ENCODE measurements at places on chromosomes 3 and 15.

DNA sequence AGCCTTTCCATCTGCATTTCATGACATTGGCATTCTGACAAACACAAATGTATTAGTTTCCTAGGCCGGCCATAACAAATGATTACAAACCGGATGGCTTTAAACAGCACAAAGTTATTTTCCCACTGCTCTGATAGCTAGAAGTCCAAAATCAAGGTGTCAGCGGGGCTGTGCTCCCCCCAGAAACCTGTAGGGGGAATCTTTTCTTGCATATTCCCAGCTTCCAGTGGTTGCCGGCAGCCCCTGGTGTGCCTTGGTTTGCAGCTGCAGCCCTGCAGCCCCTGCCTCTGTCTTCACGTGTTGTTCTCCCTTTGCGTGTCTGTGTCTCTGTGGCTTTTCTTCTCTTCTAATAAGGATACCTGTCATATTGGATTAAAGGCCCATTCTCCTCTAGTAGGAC, 79.0 kb upstream of the CDV3 start:
- DNase-seq, result no peak

DNA sequence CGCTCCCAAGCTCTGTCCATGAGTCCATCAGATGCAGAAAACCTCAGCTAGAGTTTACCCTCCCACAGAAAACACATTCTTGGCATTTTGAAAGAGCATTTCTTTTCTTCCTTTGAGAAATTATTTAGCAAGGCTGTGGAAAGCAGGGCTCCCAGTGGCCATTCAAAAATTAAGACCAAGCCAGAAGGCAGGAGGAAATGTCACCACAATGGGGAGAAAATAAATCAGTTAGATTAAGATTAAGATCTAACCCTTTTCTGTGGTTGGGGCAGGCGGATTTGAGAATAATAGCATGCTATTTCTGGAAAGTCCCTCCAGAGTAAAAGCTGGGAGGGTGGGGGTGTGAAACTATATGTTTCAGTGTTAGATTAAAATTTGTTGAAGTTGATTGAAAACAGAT, 20.2 kb downstream of the LRIG1 start:
- no peak for DNase-seq

DNA sequence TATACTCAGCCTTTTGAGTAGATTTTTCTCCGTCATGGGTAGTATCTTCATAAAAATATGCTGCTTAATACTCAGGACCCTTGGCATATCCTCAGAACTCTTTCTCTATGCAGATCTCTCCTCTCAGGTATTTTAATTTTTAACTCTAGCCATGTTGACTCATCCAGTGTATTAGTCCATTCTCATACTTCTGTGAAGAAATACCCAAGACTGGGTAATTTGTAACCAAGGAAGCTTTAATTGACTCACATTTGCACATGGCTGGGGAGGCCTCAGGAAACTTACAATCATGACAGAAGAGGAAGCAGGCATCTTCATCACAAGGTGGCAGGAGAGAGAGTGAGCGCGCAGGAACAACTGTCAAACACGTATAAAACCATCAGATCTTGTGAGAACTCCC, 129.3 kb upstream of the CD96 start:
- DNase-seq, result no peak

GRCh38 chr3:82087958-82088357, 326.5 kb upstream of the GBE1 start:
- no peak for DNase-seq

DNA sequence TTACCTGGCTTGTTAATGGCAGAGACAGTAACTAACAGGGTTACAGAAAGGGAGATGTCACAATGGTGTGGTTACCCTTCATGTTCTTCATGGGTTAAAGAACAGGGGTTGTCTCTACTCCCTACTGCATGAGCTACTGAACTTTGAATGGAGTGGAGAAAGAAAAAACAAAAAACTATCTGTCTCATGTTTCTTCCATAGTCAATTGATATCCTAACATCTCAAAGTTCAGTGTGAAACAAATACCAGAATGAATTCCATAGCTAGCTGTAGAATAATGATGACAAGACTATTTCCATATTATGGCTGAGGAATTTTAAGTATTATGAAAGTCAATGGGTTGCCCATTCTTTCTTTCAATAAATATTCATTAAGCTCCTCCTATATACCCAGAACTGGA, 161.3 kb upstream of the LPP start:
- no peak for DNase-seq

GRCh38 chr3:8455526-8456411, 45.9 kb upstream of the LMCD1 start:
- no peak for DNase-seq

DNA sequence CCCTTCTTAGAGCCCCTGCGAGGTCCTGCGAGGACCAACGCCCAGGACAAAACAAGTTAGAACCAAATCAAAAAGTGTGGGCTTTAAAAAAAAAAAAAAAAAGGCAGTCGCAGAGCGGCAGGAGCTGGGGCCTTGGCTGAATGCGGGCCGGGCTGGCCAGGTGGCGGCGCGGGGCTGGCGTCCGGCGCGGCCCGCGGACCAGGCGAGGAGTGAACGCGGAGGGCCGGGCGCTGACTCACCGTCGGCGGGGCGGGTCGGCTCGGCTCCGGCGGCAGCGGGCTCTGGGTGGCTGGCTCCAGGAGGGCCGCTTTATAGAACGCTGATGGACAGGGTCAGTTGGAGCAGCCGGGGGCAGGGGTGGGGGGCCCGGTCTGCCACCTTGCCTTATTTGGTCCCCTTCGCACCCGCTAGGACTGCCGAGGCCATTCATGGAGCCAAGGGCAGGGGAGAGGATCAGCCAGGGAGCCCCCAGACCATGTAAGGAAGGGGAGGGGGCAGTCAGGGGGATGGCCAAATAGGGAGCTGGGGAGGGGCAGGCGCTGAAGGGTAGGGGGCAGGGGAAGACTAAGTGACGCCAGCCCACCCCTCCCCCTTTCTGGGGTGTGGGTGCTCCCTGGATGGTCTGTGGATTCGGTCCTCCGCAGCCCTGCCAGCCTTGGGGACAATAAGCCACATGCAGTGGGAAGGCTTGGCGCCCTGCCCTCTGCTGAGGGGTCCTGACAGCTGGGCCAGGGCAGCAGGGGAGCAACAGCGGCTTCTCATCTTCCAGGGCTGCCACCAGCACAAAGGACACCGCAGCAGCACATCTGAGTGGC, at the start of gene ACTC1:
Gene ACTC1 (minus strand): TSS at position 283 of the 815 bp plus-strand sequence. CDS start 741 bp downstream, outside the sequence.
- DNase-seq, result no peak

GRCh38 chr3:88403319-88403718, 253.6 kb downstream of the C3orf38 start:
- DNase-seq, result no peak

DNA sequence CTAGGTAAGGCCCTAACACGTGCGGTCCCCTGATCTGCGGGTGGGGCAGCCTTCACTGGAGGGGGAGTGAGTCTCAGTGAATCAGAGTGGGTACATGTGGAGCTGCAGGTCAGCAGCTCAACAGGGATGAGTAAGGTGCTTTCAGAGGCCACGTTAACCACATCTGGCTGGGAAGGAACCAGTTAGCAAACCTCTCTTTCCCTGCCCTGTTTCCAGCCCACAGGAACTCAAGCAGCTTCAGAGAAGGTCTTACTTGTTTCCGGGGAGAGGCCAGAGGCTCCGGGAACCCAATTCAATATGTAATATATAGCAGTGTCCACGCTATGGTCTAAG, 175.3 kb downstream of the XXYLT1 start:
- DNase-seq, result no peak

DNA sequence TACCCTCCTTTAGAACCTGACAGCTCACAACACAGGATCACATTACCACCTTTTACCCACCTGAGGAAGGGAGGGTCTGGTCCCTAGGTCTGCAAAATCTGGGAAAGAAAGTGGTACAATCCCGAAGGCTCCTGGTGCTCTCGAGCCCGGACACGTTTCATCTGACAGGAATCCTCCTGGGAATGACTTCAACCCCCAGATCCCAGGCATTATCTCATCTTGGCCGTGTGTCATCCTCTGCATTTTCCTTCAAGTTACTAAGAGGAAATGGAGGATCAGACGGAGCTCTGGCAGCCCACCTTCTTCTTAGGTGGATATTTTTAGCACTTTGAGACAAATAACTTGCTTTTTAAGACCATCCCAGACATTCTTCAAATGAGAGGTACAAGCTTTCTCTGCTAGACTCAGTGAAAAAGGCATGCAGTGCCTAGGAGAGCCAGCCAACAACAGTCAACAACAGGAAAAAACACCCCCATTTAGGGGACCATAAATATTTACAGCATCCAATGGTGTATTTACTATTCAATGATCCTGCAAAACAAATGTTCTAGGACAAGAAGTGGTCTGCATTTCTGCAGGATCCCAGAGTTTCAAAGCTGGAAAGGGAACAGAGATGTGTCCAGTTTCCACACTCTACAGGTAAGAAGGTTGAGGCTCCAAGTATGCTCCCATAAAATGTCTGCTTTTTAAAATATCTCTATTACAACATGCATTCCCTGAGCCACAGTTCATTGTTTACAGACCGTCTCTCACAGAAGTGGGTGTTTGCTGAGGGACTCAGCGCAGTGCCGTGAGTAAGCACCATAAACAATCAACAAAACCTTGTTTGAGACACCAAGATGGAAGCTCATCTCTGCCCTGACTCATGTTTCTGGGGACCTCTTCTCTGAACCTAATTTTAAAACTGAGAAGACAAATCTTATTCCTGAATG, 38.3 kb upstream of the ARHGEF3 start:
- no peak for DNase-seq

GRCh38 chr3:146187334-146187950, 26.5 kb upstream of the PLOD2 start:
- DNase-seq, result no peak

DNA sequence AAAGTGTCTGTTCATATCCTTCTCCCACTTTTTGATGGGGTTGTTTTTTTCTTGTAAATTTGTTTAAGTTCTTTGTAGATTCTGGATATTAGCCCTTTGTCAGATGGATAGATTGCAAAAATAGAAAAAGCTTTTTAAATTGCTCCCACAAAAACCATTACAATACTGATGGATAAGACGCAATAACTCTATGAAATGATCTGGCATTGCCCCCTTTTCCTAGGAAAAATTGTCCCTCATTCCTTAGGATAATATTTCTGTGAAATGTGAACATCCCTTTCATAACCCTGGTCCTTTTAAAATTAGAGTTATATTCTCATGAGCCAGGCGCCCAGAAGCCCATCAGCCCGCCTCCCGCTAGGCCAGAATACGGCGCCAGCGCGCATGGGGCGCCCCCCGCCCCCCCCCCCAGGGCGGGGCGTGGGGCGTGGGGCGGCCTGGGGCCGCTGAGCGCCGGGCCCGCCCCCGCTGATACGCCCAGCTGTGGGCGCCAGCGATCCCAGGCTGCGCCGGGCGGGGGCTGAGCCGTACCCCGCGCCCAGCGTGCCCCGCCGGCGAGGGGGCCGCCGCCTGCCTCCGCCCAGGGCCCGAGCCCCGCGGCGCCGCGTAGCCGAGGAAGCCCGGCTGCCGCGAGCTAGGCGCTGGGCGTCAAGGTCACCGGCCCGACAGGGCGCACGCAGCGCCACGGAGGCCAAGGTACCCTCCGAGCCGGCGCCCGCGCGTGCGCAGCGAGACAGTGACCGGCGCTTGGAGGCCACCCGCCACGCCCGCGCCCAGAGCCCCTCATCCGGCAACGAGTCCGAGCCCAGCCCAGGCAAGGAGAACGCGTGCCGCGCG, 11.1 kb upstream of the ROPN1B start:
- DNase-seq, result no peak

GRCh38 chr3:126201168-126201567, 20.8 kb upstream of the ALDH1L1 start:
- DNase-seq, result no peak

Measured in mucosa of gallbladder (tissue), 1 donor.